ENCODE measurements at places on chromosomes 13 and 19.

GRCh38 chr19:50377051-50377461 lies 799 bp downstream of the NR1H2 start:
- no peak for DNase-seq

DNA sequence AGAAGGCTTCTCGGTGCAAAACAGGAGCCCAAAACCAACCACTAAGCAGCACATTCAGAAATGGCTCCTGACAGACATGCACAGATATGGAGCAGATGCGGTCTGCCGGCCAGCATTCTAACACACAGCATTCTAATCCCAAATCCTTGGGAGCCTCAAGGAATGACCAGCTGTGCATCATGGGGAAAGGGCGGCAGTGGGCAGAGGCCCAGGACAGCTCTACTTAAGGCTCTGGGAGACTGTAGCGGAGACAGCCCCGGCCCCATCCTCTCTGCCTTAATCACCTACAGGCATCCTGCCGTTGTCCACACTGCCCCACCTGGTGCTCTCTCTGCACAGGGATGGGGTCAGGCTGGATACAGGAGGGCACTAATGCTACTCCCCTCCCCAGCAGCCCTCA lies 1016.0 kb downstream of the UQCRFS1 start:
- no peak for DNase-seq

- DNase-seq, result no peak
Measured at GRCh38 chr13:27450921-27451471, 632 bp upstream of the MTIF3 start.

DNA sequence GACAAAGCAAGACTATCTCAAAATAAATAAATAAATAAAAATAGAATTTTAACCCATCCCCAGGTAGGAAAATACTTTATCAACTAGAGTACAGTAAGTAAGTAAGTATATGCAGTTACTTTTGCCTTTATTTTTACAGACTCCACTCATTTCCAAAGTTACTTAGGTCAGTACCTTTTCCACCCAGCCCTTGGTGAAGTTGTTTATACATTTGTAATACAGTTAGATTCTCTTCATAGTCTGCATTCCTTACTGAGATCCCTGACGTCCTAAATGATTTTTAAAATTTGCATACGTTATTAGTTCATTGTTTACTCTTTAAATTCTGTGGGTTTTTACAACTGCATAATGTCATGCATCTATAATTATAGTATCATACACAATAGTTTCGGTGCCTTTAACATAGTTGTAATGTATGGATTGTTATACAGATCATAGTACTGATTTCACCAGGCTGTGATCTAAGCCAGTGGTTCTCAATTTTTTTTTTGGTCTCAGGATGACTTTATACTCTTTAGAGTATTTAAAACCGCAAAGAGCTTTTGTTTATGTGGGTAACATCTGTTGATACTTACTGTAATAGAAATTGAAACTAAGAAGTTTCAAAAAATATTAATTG lies 10.4 kb downstream of the SETDB2 start:
- no peak for DNase-seq

DNA sequence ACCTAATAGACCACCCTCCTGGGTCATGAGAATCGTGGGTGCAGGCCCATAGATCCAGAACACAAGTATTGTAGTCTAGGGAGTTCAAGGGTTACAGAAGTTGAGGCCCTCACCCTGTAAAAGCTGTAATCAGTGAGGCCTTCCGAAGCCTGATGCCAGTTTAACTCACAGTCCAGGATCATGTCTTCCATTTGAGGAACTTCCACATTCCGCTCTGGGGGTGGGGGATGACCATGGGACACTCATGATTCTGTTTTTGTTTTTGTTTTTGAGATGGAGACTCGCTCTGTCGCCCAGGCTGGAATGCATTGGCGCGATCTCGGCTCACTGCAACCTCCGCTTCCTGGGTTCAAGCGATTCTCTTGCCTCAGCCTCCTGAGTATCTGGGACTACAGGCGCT lies 1.7 kb upstream of the RASIP1 start:
- DNase-seq, result no peak

GRCh38 chr19:547836-548720 lies 4.2 kb downstream of the GZMM start:
- DNase-seq, result no peak

DNA sequence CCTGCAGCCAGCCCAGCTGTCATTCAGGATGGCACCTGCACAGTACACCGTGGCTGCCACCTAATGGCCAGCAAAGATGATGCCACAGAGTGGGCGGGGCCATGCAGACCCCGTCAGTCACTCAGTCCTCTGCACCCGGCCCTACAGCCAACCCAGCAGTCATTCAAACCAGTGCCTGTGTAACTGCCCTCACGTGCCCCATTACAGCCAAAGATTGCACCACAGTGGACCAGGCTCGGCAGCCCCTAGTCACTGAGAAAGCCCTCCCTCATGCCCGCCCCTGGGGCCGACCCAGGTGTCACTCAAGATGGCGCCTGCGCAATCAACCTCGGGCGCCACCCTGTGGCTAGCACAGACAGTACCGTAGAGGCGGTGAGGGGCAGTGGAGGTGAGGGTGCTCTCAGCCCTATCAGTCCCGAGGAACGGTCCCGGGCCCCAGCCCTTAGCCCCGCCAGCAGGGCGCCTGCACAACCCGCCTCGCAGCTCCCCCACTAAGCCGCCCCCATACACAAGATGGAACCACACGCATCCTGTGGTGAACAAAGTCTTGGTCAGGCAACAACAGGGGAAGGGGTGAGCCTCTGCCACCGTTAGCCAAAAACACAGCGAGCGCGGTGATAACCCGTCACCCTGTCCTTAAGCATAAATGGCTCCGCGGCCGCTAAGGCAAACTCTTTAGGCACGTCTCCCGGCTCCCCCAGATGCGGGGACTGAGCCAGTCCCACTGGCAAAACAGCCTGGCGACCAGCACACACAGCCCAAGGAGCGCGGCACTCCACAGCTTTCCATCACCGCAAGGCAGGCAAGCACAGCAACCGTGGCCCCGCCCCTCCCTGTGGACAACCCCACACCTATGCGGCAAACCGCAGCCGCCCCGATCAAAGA lies 2.3 kb downstream of the PEG3 start:
- DNase-seq, result no peak

DNA sequence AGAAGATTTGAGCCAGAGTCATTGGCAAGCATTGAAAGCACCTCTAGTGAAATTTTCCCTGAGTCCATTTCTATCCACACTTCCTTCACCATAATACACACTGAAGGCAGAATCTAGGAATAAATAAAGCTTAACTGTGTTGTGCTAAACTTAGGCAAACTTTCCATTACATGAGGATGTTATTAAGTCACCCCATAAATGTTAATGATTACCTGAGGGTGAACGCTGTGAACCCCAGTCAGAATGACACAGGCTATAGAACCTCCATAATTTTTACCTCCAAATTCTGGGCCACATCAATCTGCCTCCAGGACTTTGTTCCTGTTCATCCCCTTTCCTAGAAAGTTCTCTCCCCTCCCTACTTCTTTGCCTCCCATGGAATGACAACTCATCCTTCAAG lies 71.0 kb downstream of the RAP2A start:
- no peak for DNase-seq

DNA sequence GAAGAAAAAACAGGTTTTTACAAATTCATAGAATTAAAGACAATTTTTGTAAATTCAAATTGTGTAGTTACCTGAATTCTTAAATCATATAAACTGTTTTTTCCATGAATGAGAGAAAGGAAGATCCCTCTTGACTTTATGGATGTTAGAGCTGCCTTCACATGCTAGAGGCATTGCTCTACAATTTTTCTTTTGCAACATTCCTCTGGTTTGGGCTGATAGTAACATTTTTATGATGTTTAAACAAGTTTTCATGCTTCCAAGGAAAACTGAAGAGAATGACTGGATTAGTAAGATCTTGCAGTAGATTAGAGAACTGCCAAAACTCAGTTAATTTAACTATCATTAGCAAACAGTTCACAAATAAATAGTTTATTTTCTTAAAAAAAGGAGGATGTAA lies 250.6 kb downstream of the GPC6 start:
- DNase-seq, result no peak

- DNase-seq, result no peak
Measured at GRCh38 chr19:41845001-41845050, at the start of gene DMRTC2. Gene DMRTC2 (plus strand): TSS chr19:41845042. CDS start chr19:41847429, 2,387 bp downstream.

DNA sequence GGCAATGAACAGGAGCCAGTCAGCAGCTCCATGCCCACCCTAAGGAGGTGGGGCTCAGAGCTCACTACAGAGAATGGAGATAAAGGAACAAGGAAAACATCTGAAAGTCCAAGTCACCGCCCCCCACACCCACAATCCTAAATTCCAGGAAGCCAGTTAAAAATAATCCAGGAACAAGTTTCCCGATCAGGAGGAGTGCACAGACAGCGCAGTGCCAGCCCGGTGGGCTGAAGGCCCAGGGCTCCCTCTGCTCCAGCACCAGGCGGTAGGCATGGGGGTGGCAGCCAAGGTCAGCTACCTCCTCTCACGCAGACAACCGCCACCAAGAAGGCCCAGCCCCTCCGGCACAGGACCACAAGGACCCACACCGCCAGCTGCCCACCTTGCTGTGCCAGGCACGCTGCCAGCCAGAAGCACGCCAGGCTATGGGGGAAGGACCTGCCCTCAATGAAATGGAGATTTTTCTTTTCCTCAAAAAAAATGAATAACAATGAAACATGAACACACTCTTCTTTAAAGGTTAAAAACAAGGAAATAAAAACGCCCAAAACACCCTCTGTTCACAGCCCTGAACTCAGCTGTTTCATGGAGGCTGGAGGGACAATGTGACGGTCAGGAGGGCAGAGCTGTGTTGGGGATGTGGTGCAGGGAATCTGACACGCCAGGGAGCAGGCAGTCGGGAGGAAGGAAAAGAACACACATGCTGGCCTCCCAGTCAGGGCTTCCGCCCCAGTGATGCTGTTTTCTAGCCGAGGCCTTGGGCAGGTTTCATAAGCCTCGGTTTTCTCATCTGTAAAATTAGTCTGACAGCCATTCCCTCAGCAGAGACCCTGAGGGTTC lies 11.0 kb downstream of the STK24 start:
- no peak for DNase-seq

- no peak for DNase-seq
Measured at GRCh38 chr13:112756511-112756966, 66.7 kb downstream of the ATP11A start.

GRCh38 chr13:31774186-31774750 lies 34.9 kb downstream of the RXFP2 start:
- DNase-seq, result no peak

All from stimulated activated CD4-positive, alpha-beta T cell treated with anti-CD3 and anti-CD28 coated beads, TNF-alpha, amount 100 ng/mL, for 48 hours (primary cell).